ENCODE measurements at places on chromosomes 3 and 15.

DNA sequence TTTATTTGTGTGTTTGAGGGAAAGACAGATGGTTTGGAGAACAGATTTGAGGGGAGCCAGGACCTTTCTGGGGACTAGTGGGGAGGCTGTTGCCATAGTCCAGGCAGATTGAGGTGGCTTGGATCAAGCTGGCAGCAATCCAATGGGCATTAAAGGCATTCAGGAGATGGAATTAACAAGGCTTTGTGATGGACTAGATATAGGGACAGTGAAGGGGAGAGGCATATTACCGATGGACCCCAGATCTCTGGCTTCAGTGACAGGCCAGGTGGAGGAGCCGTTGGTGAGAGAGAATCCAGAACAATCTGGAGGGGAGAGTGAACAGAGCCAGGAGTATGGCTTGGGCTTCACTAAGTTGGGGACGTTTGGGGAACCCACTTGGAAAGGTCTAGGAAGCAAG, 124.8 kb downstream of the EEFSEC start:
- DNase-seq = no peak

GRCh38 chr3:140180603-140181002, 245.6 kb downstream of the CLSTN2 start:
- no peak for DNase-seq

DNA sequence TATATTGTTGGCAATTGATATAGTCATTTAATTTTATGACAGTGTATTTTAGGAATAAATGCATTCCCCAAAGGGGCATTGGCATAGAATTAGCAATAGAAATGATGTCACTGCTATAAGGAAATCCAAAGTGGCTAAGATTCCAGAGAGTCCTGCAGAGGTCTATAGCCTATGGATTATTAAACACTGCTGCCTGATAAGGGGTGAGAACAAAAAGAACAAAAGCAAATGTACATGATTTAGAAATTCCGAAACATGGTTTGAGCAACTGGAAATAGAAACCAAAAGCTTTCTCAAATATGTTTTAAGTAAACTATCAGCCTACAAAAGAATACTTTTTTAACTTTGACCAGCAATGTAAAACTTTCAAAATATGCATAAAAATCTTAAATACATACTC, 280.1 kb upstream of the RASGRP1 start:
- no peak for DNase-seq

DNA sequence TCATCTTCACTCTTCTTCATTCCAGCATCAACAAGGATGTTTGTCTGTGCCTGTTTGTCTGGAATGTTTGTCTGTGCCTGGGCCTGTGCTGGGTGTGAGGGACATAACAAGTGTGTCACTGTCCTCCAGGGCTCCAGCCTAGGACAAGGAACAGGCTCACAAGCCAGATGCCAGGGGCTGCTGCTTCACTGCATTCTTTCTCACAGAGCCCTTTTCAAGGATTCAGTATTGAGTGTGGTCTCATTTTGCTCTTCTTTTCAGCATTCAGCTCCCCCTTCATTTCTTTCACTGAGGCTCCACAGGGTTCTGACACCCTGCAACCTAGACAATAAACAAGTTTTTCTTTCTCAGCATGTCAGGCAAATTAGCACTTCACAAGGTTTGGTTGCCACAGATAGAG, 43.6 kb upstream of the KY start:
- no peak for DNase-seq

All from activated CD4-positive, CD25-positive, alpha-beta regulatory T cell treated with anti-CD3 and anti-CD28 coated beads, Interleukin-2, amount 50 U/mL, for 72 hours (primary cell).